ENCODE measurements at places on chromosomes 7 and 10.

- no peak for DNase-seq
These were observed 34.8 kb downstream of the KLF6 start for GRCh38 chr10:3750006-3750816.

DNA sequence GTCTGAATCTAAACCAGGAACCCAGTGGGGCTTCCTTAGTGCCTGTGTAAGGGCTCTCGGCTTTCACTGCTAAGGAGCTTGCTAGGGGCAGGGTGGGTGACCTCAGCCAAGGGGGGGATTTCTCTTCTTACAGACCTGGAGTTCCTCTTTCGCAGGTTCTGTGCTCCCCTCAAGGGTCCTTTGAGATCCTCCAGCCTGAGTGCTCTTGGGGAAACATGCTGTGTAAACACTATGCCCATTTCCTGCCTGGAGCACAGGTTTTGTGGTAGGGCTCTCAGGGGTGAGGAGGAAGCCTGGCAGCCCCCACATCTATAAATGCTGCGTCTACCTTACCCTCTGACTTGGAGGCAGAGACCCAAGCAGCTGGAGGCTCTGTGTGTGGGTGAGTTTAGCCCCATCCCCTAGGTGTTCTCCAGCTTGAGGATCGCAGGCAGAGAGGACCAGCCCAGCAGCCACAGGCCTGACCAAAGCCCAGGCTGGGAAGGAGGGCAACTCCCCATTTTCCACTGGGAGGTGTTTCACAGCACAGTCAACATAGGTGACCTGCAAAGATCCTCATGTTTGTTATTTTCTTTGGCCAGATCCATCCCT, at the start of gene SFTPA1:
TSS of gene SFTPA1 (plus strand) at position 339 of the 591 bp plus-strand sequence. CDS start 887 bp downstream, outside the sequence.
- DNase-seq: no peak

DNA sequence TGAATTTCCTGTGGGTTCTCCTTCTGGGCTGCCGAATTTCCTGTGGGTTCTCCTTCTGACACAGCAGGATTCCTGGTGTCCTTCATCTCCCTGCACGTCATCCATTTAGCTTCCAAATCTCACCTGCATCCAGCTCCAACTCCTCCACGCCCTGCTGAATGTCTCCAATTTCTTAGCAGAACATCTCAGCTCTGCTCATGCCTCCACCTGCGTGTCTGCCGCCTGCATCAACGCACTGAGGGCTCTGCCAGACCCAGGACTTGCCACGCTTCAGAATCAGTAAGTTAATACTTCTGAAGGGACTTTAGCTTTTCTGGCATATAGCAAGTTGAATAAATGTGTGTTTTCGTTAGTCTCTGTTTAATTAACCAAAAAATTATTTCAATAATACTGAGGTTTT, 31.1 kb upstream of the VIPR2 start:
- DNase-seq: no peak

GRCh38 chr10:70376436-70377378, 5.7 kb downstream of the LRRC20 start:
- DNase-seq: no peak

GRCh38 chr10:100890673-100891317, 22.0 kb upstream of the SLF2 start:
- no peak for DNase-seq

GRCh38 chr7:139772873-139773272, 4.9 kb downstream of the HIPK2 start:
- no peak for DNase-seq

GRCh38 chr7:35816514-35816913, 15.7 kb downstream of the SEPTIN7 start:
- DNase-seq: no peak

All from hematopoietic multipotent progenitor cell treated with erythropoietin and hydrocortisone succinate and interleukin-3 and kit ligand, for 6 days (in vitro differentiated cells).